ENCODE measurements at places on chromosomes 11 and 22.

DNA sequence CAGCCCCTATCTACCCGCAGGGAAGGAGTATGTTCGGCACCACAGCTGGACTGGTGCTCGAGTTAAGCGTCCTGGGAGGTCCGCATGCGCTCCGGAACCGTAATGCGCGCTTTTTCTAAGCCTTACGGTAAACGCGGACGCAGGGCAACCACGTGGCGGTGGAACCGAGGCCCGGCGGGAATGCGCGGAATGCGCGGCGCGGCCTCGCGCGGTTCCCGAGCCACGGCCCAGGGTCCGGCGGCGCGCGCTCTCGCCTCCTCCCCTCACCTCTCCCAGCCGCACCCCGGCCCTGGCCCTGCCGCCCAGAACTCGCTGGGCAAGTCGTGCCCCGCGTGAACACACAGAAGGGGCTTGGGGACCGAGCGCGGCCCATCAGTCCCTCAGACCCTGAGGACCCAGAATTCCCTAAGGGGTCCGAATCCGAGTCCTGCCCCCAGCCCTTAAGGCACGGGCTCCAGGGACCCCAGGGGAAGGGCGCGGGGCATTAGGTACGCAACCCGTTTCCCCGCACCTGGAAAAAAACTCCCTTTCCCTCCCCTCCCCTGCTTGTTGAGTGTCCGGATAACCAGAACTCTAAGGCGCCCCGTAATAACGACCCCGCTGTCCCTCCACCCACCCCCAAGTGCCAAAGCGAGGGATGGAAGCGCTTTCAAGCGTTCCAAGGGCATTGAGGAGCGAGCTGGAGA lies 4.3 kb upstream of the CCND1 start:
- no peak for DNase-seq

DNA sequence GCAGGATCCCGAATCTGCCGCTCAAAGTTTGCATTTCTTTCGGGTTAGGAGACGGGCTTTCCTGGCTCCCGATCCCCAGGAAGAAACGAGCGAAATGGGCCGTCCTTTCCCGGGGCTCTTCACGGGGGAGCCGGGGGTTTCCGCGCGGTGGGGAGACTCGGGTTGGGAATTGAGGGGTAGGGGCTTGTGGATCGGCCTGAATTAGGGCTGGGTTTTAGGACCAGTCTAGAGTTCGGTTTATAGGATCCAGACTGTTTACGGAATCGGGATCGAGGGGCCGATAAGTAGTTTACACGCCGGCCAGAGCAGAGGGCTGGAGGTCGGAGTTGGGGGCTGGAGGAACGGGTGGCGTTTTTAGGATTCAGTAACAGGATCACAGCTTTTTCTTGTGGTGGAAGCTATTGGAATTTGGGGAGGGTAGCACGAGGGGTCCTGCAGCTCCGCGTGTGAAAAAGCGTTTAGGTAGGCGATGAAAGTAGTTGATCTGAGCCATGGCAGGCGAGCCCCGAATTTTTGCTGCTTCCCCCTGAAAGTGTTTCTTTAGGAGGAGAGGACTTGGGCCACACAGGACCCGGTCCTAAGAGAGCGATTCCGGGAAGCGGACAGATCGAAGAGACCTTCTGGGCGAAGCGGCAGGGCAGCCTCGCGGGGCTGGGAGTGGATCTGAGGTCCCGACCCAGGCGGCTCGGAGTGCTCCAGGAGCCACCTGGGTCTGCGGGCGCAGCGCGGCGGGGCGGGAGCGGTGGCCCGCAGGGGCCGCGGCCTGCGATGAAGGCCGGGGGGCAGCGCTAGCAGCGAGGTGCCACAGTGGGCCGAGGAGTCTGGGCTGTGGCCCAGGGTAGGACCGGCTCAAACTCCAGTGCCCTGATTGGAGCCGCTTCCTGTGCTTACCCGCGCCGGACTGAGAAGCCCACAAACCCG lies 1.6 kb downstream of the PKNOX2 start:
- DNase-seq = no peak

GRCh38 chr11:1350086-1350725 lies 39.5 kb upstream of the BRSK2 start:
- DNase-seq = no peak

DNA sequence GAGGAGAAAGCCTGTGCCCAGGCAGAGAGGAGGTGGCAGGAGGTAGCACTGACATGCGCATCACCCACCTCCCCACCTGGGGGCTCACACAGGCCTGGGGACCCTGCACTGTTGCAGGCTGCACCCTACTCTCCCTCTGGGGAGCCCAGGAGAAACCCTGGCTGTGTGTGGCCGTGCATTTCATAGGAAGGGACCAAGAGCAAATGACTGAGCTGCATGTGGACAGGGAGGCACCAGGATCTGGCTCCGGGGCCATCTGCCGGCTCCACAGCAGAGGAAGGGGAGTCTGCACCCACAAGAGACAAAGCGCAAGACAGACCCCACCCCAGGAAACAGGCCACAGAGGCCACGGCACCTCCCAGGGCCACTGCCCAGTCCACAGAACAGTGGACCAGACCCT lies 22.7 kb downstream of the BID start:
- no peak for DNase-seq

DNA sequence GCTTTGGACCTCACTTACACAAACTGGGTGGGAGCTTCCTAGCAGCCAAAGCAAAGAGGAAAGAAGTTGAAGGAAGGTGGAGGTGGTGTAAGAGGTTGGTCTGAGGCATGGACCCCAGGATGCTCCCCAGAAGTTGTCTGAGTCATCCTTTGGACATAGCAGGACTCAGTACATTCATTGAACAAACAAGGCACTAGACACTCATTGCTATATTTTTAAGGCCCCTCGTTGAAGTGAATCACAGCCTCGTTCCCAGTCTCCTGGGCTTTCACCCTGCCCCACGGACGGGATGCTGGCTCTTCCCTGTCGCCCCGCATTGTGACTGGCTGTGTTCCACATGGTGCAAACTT lies 95.9 kb upstream of the FGF3 start:
- DNase-seq = no peak

- no peak for DNase-seq
Observed at GRCh38 chr11:110798201-110798900, 86.1 kb upstream of the ARHGAP20 start.

GRCh38 chr11:18522388-18522787 lies 4.4 kb downstream of the TSG101 start:
- no peak for DNase-seq

GRCh38 chr11:61814247-61814957 lies 2.4 kb downstream of the FADS1 start:
- no peak for DNase-seq

DNA sequence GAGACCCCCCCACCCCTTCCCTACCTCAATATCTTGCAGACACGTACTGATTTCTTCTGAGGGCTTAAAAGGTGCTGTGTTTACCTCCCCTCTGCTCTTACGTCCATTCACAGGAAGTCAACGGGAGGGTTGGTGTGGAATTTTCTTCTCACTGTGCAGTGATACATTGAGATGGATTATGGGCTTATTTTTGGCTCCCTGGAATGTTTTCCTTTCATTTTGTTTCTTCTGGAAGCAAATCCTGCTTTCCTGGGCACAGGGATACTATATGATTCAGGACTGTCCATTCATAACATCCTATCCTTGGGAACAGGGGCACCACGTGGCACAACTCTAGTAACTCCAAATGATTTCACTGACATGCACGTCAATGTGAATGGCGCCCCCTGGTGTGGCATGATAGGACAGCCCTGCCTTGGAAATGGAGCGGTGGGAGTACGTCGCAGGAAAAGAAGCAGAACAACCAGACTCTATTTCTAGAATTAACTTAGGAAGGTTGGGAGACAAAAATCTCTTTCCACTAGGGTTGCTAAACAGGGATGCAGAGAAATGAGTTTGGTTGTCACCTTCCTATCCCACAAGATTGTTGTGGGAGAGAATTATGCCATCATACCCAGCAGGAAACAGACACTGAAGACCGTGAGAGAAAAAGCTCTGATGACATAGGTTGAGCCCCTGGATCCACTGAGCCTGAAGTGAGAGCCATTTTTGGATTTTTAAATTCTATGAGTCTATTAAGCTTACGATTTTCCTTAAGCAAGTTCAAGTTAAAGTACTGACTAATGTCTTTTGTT lies 146.5 kb upstream of the RAG2 start:
- no peak for DNase-seq

GRCh38 chr22:46003271-46004091 lies 26.5 kb upstream of the WNT7B start:
- no peak for DNase-seq

GRCh38 chr22:41401781-41402648 lies 20.3 kb downstream of the TEF start:
- DNase-seq = no peak

DNA sequence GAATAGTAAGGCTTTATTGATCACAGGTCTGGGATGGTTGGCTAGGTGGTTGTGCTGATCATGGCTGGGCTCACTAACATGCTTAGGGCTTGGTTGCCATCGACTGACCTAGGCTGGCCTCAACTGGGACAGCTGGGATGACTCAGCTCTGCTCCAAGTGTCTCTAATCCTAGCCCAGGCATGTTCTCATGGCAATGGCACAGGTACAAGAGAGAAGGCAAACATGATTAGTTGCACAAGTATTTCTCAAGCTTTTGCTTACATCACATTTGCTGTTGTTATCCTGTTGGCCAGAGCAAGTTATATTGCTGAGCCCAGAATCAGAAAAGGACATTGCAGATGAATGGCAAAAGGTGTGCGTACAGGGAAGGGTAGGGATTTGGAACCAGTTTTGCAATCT lies 68.5 kb upstream of the SLC35C1 start:
- DNase-seq = no peak

DNA sequence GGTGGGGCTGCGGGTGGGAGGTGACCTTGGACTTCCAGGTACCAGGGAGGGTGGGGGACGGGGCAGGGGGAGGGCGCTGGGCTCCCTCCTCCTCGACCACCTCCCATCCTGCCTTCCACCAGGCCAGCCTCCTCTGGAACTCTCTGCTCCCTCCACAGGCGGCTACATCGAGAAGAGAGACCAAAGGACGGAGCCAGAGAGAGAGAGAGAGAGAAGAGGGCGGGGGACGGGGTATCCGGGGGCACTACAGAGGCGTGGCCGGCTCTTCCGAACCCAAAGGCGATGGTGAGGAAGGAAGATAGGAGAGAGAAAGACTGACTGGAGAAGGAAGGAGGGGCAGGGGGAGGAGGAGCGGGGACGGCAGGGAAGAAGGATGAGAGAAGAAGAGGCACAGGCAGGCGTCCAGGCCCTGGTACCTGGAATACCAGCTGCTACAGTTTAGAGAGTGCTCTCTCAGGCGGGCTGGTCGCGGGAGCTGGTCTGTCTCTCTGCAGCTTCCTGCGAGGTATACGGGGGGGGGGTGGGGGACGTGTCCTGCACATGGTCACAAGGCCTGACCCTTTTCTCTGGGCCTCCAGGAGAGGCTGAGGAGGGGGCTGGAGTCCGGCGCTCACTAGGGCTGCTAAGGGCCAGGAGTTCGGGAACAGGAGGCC lies 38.0 kb downstream of the IGSF9B start:
- no peak for DNase-seq

DNA sequence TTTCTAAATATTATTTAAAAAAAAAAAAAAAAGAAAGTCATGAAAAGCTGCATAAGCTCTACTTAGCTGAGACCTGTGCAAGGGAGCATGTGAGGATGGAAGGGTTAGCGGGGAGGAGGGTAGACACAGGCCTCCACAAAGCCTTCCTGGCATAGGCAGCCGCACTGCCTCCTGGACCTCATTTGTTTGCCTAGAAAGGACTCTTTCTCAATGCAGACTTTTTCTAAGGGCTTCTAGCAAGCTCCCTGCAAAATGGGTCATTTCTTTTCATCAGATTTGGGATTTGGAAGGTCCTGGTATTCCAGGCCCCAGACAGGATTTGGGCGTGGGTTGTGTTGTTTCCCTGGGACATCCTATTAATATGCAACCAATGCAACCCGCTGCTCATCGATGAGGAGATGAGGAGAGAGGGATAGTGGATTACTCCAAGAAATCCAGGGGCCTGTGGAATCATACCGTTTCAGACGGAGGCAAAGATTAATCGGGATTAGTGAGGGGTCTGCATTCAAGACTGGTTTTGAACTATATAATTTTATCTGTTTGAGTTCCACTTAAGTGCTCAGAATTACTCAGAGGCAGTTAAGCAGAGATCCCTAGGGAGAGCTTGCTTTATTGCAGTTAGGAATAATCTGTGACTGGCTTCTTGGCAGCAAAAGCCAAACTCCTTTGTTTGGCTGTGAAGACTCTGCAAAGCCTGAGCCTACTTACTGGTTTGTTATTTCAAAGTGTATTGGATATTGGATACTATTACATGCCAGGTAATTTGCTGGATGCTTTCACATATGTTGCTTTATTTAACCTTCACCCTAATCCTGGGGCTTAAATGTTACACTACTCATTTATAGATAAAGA lies 106.9 kb upstream of the NAV2 start:
- DNase-seq = no peak

- DNase-seq = no peak
Observed at GRCh38 chr11:98003606-98004371, 1017.0 kb upstream of the CNTN5 start.

All from cortex of kidney (tissue), 1 donor.